ENCODE measurements at places on chromosomes 12 and 14.
A peak's percentile ranks its signal among the peaks of the same experiment; 100 is the strongest.

DNA sequence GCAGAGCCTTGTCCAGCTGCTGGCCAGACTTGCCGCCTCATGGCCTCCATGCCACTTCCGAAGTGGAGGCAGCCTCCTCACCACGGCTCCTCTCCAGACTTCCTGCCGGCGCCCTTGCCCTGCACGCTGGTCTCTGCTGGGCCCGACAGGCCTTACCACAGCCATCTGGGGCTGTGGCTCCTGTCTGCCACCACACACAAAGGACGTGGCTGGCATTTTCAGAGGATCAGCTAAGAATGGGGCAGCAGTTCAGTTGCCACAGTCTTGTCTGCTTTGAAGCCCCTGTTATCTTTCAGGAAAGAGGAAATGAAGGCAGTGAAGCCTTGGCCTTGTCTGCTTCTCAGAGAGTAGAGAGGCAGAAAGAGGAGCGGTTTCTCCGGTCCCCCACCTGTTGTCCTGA is 178.0 kb upstream of the FKBP4 start:
- ATAC-seq: no peak

DNA sequence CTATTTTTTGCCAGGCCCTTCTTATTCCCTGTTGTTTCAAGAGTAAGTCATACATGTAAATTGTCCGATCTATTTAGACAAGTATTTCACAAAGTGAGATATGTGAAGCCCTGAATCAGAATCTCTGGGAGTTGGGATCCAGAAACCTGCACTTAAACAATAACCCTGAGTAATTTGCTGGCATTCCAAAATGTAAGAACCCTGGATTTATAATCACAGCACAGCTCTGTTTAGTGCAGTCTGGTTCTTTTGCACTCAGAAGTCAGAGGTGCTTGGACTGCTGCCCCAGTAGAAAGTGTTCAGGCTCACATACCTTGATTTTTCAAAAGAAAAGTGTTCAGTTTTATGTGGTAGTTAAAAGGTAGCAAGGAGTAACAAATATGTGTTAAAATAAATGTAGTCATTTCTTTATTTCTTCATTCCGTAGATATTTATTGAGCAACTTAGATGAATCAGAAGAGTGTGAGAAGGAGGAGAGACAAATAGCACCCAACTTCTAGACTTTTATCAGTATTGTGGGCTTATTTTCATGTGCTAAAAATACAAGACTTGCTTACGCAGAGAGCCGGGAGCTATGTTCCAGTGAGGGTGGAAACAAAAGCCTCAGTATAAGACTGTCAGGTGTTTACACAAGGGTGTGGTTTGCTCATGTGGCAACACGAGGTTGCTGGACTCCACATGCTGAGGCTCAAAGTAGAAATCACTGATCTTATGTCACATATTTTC is 70.1 kb downstream of the SYNE2 start:
- no peak for ATAC-seq

DNA sequence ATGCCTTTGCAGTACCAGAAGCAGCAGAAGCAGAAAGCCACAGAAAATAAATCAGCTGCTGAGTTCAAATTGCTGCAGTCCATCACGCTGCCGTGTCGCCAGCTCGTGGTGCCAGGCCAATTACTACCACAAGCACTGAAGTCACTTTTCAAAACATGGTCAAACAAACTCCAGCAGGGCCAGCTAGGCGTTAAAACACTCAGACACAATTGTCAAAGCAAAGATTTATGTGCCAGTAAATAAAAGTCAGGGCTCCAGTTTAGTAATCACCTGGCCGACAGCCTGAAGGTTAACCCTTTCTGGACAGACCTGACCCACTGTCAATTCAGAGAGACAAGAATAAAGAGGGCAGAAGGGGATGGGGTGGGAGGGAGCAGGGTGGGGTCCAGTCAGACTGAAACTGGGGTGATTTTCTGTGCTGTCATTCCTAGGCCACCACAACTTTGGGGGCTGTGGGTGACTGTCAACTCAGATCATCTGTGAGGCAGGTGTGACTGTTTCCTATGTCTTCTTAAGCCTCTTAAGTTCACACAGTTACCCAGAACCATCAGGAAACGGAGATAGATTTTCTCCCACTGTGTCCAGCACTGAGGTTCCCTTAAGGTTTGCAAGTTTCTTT is 109.8 kb upstream of the FUT8 start:
- peak; percentile 77 for ATAC-seq

- no peak for ATAC-seq
These were observed 220.8 kb upstream of the NOS1 start for GRCh38 chr12:117582135-117582784.

Data from activated CD4-positive, CD25-positive, alpha-beta regulatory T cell treated with anti-CD3 and anti-CD28 coated beads, Interleukin-2, amount 50 U/mL, for 24 hours (primary cell).